Prostate gland (tissue), 2 donors: ENCODE measurements at places on chromosomes 5 and 9.

- DNase-seq: no peak
These were observed at the start of gene BTNL9 for GRCh38 chr5:181039931-181040630. TSS of gene BTNL9 (plus strand) at chr5:181040266. CDS start at chr5:181045490, 5,224 bp downstream.

DNA sequence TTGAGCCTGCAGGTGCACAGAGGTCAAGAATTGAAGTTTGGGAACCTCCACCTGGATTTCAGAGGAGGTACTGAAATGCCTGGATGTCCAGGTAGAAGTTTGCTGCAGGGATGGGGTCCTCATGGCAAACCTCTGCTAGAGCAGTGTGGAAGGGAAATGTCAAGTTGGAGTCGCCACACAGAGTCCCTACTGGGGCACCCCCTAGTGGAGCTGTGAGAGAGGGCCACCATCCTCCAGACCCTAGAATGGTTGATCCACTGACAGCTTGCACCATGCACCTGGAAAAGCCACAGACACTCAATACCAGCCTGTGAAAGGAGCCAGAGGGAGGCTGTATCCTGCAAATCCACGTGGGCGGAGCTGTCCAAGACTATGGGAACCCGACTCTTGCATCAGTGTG, 78.0 kb downstream of the GABRA1 start:
- no peak for DNase-seq

- no peak for DNase-seq
These were observed 744 bp upstream of the PPP2CA start for GRCh38 chr5:134226441-134227192.

DNA sequence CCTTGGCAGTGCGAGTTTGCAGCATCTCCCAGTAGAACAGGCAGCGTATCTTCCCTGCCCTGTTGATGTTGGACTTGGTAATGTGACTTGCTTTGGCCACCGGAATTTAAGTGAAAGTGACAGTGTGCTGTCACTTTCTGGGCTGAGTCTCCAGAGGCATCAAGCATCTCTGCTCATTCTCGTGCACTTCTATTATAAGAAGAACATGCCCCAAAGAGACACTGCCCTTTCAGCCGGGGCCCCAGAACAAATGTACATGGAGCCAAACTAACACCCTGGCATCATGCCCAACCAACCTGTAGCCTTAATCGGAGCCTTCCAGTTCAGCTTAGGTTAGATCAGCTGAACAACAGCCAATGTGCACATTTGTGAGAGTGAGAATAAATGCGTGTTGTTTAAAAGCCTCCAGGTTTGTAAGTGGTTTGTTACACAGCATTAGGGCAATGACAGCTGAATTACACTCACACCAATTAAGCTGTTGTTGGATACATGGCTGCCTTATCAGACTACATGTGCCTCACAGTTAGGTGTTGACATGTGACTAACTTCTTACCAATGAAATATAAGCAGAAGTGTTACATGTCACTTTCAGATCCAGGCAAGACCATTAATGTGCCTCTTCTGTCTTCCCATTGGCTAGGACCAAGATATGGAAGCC, 22.1 kb upstream of the FRMD3 start:
- DNase-seq: no peak

DNA sequence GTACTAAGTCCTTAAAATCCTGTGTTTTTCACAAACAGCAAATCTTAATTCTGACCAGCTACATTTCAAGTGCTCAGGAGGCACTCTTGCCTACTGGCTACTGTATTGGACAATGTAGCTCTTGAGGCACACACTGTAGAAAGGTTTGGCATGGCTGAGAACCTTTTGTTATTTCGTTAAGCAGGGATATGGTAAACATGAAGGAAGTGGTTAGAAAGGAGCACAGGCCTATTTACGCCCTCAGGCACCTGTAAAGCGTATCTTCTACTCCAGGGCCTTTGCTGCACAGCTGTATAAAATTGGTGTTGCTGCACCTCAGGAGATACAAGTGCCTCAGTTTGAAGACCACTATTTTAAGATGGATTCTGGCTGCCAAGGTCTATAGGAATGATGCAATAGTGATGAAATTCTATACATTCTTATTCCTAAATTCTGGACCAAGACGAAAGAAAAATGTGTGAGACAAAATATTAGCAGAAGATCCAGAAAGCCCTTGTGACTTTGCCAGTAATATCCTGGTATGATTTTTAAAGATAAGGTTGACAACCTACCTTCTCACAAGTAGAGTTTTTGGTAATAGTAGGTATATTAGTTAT, 9.3 kb upstream of the OTULIN start:
- DNase-seq: no peak

- no peak for DNase-seq
These were observed 23.5 kb upstream of the GHR start for GRCh38 chr5:42399702-42400101.

DNA sequence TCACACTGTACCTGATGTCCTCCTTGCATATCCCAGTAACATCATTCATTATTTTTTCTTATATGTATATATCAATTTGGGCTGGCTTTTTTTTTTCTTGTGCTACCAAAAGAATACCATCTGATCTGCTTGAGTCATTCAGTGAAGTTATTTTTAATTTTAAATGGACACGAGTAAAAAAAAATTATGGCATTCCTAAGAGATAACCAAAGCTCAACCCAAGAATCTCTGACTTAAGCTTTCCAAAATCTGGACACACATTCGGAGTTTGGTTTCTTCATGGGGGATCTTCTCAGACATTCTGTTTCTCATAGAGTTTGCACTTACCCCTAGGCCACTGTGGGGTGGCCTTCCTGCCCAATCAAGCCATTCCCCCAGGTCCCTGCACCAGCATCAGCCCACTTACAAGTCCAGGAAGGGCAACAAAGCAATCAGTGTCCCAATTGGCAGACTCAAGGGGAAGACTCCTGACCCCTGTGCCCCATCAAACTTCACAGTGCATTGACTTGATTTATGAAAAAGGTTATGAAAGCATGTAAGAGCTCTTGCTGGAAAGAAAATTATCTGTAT, 49.2 kb upstream of the SPDL1 start:
- no peak for DNase-seq

GRCh38 chr9:122364117-122364782, 6.6 kb upstream of the PTGS1 start:
- peak; percentile 64 for DNase-seq

DNA sequence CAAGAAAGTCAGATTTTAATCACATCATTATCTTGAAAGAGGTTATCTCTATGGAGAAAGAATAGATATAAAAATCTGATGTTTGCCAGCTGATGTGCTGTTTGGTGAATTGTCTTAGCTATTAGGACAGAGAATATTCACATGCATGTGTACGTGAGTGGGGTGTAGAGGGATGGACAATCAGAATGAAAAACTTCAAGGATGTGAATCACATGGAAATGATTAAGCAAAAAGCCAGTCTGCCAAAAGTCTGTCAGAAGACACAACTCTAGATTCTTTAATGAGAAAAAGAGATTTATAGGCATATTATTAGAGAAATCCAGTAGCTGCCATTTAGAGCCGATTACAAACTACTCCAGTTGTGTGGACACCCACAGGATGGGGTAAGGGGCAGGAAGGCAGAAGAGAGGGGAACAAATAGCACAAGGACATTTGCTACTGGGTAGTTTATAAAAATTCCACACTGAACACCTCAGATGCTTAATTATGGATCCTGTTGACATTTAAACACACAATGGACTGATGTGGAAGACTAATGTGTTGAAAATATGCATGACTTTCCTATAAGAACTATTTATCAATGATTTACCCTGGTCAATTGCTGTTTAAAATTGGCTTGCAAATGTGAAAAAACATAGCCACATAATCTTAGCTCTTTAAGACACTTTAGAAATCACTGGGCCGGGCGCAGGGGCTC, 127.4 kb downstream of the PTTG1 start:
- DNase-seq: no peak

DNA sequence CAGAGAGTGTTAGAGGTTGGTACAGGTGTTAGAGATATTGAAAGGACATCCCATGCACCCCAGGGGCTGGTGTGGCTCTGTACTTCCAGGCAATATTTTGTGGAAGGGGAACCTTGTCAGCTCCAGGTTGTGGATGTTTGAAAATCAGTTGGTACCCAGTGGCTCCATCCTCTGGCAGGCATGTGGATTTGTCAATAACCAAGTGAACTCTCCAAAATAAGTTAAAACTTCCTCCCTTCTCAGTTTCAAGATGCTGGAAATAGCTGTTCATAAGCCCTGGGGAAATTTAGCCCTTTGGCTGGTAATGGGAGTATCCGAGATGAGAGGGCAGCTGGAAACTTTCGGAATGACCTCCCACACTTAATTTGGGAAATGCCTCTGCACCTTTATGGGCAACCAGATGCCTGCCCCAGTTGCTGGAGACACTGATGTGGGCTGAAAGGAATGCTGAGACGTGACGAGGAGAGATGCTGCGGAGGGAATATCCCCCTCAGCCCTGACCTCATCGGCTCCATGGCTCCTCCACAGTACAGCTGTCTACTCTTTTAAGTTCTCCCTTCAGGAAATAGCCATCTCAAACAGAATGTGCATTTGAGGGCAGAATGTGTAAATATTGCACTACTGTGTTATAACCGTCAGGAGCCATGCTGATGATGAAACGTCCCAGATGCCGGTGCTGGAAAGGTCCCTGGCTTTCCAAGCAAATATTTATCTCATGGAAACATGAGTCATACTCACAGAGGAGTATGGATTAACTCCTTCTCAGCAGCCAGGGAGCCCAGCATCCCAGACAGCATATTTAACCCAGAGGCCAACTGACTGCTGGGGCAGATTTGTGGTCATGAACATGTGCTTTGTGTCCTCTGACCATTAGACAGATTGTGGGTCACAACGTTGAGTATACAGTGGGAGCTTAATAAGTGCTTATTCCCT, 29.5 kb downstream of the TGFBI start:
- DNase-seq: no peak

DNA sequence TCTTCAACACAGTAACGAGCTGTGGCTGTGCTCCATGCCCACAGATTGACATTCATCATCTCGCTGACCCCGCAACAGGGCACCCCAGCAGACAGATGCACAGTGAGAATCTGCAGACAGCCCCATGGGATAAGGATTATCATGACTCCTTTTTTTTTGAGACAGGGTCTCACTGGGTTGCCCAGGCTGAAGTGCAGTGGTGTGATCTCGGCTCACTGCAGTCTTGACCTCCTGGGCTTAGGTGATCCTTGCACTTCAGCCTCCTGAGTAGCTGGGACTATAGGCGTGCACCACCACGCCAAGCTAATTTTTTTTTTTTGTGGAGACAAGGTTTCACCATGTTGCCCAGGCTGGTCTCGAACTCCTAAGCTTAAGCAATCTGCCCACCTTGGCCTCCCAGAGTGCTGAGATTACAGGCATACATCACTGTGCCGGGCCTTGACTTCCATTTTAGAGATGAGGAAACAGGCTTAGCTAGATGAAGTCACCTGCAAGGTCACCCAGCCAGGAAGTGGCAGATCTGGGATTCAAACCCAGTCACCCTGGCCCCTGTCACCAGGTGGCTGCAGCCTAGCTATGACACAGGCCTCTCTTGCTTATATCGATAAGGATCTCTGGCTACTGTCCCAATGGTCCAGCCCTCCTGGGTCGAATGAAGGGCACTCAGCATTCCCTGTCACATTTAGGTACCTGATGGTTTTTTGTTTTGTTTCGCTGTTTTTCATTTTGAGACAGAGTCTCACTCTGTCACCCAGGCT, 5.1 kb downstream of the AIF1L start:
- no peak for DNase-seq

GRCh38 chr5:68245319-68245718, 29.8 kb downstream of the PIK3R1 start:
- no peak for DNase-seq

DNA sequence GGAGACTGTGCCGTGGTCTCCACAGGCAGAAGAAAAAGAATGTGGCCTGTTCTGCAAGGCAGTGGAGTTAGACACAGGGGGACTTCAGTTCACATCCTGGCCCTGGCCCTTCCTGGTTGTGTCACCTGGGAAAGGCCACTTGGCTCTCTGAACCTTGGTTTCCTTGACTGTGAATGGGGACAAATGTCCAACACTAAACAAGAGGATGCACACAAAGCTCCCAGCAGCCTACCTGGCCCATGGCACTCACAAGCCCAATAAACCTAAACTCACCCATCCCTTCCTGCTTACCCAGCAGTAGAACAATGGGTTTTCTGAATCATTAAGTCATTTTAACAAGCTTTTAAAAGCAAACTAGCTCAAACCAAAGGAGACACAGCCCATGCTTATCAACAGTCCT, 103.9 kb downstream of the FRMD3 start:
- DNase-seq: no peak

DNA sequence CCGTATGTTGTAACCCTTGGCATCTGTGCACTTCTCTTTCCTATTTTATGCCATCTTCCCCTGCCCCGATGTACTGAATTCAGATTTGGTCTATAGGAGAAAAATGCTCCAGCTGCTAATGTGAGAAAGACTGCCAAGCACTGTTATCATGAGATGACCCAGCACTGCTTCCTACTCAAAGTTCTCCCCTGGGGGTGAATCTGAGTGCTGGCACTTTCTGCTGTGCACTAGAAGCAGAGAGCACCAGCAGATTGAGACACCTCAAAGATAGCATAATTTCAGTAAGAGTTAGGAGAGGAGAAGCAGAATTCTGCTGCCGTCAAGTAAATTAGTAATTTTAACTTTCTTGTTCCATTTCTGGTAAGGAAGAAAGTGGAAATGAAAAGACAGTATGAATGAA, 92.8 kb upstream of the ACOT12 start:
- no peak for DNase-seq

DNA sequence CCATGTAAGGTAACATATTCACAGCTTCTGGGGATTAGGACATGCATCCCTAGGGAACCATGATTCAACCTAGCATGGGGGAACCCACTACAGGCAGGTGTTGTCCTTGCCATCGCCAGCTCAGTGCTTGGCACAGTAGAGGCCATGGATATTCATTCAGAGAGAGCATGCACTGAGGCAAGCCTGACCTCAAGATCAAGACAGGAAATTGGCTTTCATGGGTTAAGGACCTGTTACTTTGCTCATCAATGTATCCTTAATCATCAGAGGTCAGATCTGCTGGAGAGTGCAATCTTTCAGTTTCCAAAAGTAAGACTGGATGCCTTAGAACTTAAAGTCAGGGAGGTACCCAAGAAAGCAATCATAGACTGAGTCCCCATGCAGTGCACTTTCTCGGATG, 84.0 kb downstream of the KCNIP1 start:
- DNase-seq: no peak

- no peak for DNase-seq
These were observed 47.8 kb upstream of the INSYN2B start for GRCh38 chr5:170028124-170028523.

DNA sequence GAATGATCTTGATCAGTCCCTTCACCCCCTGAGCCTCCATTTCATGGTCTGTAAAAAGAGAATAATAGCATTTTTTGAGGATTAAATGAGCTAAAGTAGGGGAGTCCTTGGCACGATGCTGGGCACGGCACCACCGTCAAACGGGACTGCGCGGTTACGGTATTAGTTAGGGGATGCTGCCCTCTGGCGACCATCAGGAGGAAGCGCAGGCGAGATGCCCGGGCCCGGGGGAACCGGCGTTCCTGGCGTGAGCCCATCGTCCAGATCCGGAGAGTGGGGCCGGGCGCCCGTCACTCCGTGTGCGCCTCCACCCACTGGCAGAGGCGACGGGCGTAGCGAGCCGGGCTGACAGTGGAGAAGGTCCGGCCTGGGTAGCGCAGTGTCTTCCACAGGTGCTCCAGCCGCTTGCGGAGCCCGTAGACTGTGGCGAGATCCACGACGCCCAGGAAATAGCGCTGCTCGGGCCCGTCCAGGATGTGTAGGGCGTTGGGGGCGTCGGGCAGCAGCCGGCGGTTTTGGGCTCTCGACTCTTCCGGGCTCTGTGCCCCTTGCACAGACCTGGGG, 4.8 kb upstream of the ST6GALNAC4 start:
- peak; percentile 56 for DNase-seq

GRCh38 chr9:122339579-122339978, 31.2 kb upstream of the PTGS1 start:
- no peak for DNase-seq

GRCh38 chr5:97568382-97568781, 385.3 kb upstream of the RIOK2 start:
- no peak for DNase-seq

GRCh38 chr9:105127863-105128220, 116.6 kb upstream of the SLC44A1 start:
- no peak for DNase-seq
